ENCODE measurements at places on chromosomes 1 and 21.

- DNase-seq: no peak
Measured at GRCh38 chr21:40422896-40423635, 423.9 kb downstream of the DSCAM start.

DNA sequence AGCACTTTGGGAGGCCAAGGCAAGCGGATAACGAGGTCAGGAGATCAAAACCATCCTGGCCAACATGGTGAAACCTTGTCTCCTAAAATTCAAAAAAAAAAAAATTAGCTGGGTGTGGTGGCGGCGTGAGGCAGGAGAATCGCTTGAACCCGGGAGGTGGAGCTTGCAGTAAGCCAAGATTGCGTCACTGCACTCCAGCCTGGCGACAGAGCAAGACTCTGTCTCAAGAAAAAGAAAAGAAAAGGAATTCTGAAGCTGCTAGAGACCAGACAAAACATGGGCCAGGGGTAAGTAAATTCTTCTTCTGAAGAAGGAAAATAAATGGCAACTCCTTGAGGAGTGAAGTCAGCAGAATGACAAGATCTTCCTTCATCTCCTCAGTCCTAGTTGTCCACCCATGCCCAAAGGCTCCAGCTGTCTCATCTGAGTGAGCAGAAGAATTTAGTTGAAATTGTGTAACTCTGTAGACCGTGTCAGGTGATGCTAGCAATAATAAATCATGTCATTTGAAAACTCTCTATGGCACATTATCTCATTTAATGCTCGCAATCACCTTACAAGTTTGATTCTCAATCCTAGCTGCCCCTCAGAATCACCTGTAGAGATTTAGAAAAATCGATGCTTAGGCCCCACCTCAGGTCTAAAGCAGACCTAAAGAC is 14.3 kb downstream of the PDZK1 start:
- no peak for DNase-seq

GRCh38 chr1:183218971-183219615 is 33.0 kb downstream of the LAMC2 start:
- DNase-seq: peak; percentile 38

GRCh38 chr1:210250665-210250997 is 18.0 kb downstream of the SERTAD4 start:
- DNase-seq: peak; percentile 78

GRCh38 chr1:47818682-47819573 is 178.3 kb downstream of the TRABD2B start:
- no peak for DNase-seq

DNA sequence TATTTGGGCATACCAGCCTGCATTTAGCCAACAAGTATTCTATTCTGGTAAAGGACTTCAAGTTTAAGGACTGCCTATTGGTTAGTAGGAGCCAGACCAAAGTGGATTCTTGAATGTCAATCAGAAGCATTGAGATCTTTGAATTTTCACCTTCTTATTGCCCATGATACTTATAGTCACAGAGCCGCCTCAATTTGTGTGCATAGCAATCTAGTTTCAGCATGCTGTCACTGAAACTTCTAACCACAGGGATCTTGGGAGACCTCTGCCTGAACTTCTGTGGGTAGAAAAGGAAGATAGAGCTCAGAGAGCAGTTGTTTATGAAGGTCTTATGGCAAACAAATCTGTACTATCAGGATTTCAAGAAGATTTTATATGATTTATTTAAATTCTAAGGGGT is 501.4 kb upstream of the USP24 start:
- DNase-seq: no peak

- DNase-seq: no peak
Measured at GRCh38 chr1:113647164-113647563, 112.1 kb downstream of the PHTF1 start.

DNA sequence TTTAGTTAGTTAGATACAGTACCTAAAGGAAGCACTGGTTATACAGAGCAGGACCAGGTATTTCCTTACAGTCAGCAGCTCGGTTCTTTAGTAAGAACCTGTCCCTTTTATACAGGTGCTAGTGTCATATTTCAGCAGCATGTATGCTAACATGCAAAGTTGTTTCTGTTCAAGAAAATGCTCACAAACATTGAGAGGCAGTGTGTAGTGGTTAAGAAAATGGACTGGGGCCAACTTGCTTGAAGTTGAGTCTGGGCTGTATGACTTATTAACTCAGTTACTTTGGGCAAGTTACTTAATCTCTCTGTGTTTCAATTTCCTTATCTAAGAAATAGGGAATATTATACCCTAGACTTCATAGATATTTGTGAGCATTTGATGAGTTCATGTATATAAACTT is 31.1 kb downstream of the AK4 start:
- no peak for DNase-seq

- no peak for DNase-seq
Measured at GRCh38 chr1:63752176-63752575, 21.6 kb upstream of the ROR1 start.

DNA sequence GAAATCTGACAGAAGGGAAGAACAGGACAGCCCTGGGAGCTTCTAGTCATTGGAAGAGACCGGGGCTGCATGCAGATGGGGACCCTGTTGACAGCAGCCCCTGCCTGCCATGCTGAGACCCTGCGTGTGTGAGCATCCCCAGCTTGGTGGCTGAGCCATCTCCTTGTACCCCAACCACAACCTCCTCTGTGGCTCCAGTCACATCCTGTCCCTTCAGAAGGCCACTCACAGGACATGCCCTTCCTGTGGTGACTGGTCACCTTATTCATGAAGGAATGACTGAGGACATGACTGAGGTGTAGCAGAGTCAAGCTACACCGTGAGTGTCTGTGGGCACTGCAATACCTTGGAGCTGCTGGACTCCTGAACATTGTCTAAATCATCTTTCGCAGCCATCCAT is 141.8 kb upstream of the ERRFI1 start:
- DNase-seq: no peak

DNA sequence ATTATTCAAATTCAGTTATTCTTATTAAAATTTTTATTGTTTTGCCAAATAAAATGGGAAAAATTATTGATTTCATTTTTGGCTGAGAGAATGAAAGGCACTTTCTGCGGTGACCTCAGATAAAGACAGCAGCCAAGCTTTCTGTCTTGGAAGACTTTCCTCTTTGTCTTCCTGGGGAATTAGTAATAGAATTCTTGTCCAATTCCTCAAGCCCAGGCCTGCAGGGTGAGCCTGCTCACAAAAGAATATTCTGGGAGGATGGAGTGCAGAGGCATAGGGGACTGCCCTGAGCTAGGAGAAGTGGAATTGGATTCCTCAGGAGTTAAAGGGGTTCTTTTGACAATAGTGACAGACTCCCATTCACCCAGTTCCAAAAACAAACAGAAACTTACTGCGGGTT is 614.5 kb upstream of the ADGRL2 start:
- DNase-seq: no peak

- no peak for DNase-seq
Measured at GRCh38 chr1:22754106-22754768, 43.6 kb downstream of the EPHB2 start.

- DNase-seq: no peak
Measured at GRCh38 chr1:227416156-227416830, 98.0 kb upstream of the CDC42BPA start.

GRCh38 chr1:59568158-59568935 is 246.4 kb upstream of the HOOK1 start:
- DNase-seq: no peak

DNA sequence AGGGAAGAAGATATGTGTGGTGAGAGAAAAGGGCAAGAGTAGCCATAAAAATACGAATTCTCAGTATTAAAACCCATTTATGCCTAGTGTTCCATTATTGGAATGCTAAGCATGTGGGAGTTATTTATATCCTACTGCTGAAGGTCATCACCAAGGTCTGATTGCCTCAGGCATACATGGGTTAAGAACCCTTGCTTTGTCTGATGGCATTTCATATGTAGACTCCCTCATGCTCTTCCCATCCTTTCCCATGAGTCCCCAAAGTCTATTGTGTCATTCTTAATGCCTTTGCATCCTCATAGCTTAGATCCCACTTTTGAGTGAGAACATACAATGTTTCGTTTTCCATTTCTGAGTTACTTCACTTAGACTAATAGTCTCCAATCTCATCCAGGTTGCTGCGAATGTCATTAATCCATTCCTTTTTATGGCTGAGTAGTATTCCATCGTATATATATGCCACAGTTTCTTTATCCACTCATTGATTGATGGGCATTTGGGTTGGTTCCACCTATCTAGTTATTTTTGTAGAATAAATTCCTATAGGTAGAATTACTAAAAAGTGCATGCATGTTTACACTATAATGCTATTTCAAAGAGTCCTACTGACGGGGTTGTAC is 172.5 kb downstream of the DYRK1A start:
- DNase-seq: no peak

- DNase-seq: no peak
Measured at GRCh38 chr1:21090463-21090862, 86.2 kb downstream of the EIF4G3 start.

DNA sequence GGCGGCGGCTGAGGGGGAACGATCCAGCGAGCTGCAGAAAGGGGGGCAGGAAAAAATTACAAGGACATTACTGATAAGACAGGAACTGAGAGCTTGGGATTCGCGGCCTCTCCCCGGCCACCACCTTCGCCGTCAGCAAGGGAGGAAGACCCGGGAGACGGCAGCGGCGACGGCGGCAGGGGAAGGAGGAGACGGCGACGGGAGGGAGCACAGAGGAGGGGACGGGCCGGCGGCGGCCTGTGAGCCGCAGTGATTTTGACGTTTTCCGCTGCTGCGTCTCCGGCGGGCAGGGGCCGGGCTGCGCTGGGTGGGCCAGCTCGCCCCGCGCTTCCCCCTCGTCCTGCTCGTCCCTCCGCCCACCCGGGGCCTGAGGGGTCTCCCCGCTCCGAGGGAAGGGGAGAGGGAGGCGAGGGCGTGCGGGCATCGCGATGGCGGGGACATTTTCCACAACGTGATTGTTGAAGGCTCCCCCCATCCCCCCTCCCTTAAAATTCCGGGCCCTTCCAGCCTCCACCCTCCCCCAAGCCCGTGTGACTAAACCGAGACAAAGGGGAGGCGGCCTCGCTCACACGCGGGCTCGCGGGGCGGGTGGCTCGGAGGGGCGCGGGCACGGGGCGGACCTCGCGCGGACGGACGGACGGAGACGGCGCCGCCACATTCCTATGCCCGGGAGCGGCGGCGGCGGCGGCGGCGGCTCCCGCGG is 407 bp downstream of the CAMSAP2 start:
- DNase-seq: peak; percentile 97

DNA sequence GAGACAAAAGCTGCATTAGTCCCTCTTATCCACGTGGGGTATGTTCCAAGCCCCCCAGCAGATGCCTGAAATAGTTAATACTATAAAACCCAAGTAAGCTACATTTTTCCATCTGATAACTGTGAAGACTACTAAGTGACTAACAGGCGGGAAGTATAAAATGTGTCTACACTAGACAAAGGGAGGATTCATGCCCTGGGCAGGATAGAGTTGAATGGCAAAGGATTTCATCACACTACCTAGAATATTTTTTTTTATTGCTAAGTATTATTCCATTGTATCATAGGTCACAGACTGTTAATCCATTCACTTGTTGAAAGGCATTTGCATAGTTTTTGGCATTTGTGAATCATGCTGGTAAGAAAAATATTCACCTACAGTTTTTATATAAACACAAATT is 26.4 kb upstream of the CFHR4 start:
- no peak for DNase-seq

GRCh38 chr1:21313886-21314721 is 23.8 kb upstream of the ECE1 start:
- no peak for DNase-seq

DNA sequence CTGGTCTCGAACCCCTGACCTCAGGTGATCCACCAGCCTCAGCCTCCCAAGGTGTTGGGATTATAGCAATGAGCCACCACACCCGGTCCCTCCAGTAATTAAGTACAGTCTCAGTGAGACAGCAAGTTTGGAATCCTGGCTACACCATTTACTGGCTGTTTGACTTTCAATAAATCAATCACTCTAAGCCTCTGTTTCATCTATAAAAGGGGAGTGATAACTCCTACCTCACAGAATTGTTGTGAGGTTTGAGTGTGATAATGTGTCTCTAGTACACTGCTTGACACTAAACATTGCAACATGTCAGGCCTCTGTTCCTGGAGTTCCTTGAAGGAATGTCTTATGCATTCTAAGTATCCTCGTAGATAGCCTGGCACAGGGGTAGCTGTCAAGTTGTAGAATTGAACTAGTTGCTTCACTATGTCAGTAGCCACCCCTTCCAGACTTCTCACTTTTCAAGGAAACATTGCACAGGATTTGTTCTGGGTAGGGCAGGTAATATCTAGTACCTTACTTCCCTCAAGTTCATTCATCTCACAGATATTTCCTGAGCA is 12.4 kb downstream of the ENTREP3 start:
- DNase-seq: no peak

- DNase-seq: no peak
Measured at GRCh38 chr21:37724201-37724600, 192.1 kb downstream of the KCNJ6 start.

GRCh38 chr1:178371933-178372388 is 124.8 kb downstream of the CLEC20A start:
- DNase-seq: peak; percentile 75

GRCh38 chr1:25683177-25683576 is 66.6 kb downstream of the MAN1C1 start:
- no peak for DNase-seq
